ENCODE measurements at places on chromosomes 16 and 17.
A peak's percentile ranks its signal among the peaks of the same experiment; 100 is the strongest.

DNA sequence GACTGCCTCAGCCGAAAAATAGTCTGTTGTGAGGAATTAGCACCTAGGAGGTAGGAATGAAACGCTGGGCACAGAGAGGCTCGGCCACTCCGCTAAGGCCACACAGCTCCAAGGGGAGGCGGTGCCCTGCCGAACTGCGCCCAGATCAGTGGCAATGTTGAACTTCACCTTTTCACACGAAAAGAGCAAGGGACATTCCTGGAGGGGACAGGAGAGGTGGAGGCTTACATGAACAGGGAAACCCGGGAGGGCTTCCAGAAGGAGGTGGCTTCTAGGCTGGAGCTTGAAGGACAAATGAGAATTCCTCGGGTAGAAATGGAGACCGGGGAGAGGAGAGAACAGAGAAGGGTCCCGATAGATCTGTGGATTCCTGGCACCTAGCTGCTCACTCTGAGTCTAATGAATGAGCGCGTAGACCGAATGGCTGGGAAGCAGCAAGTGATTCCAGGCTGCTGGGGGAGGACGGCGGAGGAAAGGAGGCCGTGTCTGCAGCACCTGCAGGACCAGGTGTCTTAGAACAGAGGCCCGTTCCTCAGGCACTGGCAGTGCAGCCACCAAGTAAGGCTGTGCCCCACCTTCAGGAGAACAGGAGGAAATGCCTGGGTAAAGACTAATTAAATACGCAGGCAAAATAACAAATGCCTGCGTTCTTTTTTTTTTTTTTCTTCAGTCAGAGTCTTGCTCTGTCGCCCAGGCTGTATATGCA is 722 bp upstream of the SLC38A10 start:
- peak; percentile 15 for DNase-seq

DNA sequence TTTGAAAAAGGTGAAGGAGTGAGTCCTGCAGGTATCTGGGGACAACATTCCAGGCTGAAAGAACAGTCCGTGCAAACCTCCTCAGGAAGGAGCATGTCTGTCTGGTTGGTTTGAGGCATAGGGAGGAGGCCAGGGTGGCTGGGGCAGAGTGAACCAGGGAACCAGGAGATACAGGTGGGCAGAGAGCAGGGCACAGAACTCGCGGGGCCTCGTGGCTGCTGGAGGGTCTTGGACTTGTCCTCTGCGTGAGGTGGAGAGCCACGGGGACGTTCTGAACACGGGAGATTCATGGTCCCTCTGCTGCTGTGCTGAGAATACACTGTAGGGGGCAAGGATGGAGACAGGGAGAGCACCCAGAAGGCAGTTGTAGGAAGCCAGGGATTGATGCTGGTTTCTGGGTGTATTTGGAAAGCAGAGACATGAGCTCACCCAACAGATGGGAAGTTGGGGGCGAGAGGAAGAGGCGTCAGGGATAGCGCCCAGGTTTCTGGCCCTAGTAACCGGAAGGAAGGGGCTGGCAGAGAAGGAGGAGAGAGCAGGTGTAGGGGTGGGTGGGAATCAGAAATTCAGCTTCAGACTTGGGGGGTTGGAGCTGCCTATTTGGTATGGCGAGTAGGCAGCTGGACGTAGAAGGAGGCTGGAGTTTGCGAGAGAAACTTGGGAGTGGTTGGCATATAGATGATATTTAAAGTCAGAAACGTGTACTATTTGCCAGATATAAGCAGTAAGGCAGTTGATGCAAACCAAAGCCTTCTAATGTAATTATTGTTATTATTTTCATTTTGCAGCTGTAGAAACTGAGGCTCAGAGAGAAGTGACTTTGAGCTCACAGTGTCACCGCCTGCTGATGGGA is at the start of gene CCL17:
TSS of gene CCL17 (plus strand) at position 803 of the 853 bp plus-strand sequence. CDS start 9,166 bp downstream, outside the sequence.
- DNase-seq, result no peak

GRCh38 chr16:56192986-56193945 is 2.0 kb downstream of the GNAO1 start:
- DNase-seq, result no peak

DNA sequence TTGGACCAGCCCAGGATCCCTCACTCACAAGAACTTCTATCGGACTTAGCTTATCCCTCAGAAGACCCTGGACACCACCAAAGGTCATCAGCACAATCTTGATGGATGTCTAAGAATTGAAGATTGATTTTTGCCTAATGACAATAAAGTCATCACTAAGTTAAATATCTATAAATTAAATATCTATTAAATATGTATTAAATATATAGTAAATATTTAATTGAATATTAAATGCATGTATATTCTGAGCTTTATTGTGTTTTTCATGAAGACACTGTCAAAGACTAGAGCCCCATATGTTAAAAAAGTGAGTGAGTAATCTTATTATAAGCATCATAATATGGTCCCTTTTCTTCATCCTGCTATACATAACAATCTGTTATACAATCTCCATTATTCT is 751.1 kb downstream of the KCNJ2 start:
- no peak for DNase-seq

Measured in activated T-helper 1 cell treated with anti-CD3 and anti-CD28 coated beads, Interleukin-12 subunit alpha, Interleukin-12 subunit beta, Interleukin-2, Interleukin-4 antibody, amounts not matched to agents 30 ng/mL and 10 ng/mL and 1 ng/mL, durations not matched to agents 14 hours and 24 hours and 36 hours (primary cell).